Fibroblast of villous mesenchyme (primary cell): ENCODE measurements at places on chromosomes 6 and 20. TPM values are rescaled to one million over a fixed set of nuclear protein-coding genes. Genes with fewer than 3 reads are reported as not detected.

Gene PPP1R16B
- total RNA-seq, result not detected in 2 replicates

Gene GSTA2
- total RNA-seq, result not detected in 2 replicates

Gene CDH4
- 1.3 and 1.7 TPM in 2 replicates for total RNA-seq

Gene MOCS1
- total RNA-seq, result 5.2 and 10.8 TPM in 2 replicates

Gene CCDC170
- total RNA-seq, result 1.6 and 3.9 TPM in 2 replicates

Gene CCDC167
- total RNA-seq, result 12.5 and 18.4 TPM in 2 replicates

Gene TSPO2
- total RNA-seq, result not detected in 2 replicates

Gene IL17A
- not detected in 2 replicates for total RNA-seq

Gene PANK2
- total RNA-seq, result 53.5 and 64.8 TPM in 2 replicates

Gene BPIFB1
- not detected in 2 replicates for total RNA-seq

Gene GPSM3
- total RNA-seq, result 2.6 and 4.8 TPM in 2 replicates

Gene ACSS1
- 1.6 and 3.5 TPM in 2 replicates for total RNA-seq

Gene TMEM200A
- 43.6 and 47.7 TPM in 2 replicates for total RNA-seq

Gene C6orf52
- 0.32 TPM in 1 of 2 replicates, not detected in the other for total RNA-seq

Gene SLC52A3
- total RNA-seq, result not detected in 2 replicates

Gene CBLN4
- total RNA-seq, result not detected in 2 replicates

Gene SPTLC3
- total RNA-seq, result under 0.01 and 0.97 TPM in 2 replicates

Gene LRP11
- 97.2 and 97.6 TPM in 2 replicates for total RNA-seq

Gene TFAP2B
- total RNA-seq, result not detected in 2 replicates

Gene ZNF292
- 27.7 and 32.8 TPM in 2 replicates for total RNA-seq

Gene TRIM15
- total RNA-seq, result not detected in 2 replicates

Gene ADAT2
- total RNA-seq, result 3.0 and 3.5 TPM in 2 replicates

Gene GCLC
- total RNA-seq, result 25.8 and 36.3 TPM in 2 replicates

Gene C6orf118
- total RNA-seq, result not detected in 2 replicates

Gene TSBP1
- total RNA-seq, result under 0.01 TPM in 1 of 2 replicates, not detected in the other

Gene LST1
- total RNA-seq, result not detected in 2 replicates

Gene MCHR2
- not detected in 2 replicates for total RNA-seq

Gene JAG1
- total RNA-seq, result 12.1 and 16.1 TPM in 2 replicates

Gene MAP3K7
- 36.1 and 51.4 TPM in 2 replicates for total RNA-seq
